ENCODE measurements at places on chromosomes 11 and 22.

- DNase-seq = no peak
These were observed 4.6 kb upstream of the TMEM123 start for GRCh38 chr11:102457056-102457677.

DNA sequence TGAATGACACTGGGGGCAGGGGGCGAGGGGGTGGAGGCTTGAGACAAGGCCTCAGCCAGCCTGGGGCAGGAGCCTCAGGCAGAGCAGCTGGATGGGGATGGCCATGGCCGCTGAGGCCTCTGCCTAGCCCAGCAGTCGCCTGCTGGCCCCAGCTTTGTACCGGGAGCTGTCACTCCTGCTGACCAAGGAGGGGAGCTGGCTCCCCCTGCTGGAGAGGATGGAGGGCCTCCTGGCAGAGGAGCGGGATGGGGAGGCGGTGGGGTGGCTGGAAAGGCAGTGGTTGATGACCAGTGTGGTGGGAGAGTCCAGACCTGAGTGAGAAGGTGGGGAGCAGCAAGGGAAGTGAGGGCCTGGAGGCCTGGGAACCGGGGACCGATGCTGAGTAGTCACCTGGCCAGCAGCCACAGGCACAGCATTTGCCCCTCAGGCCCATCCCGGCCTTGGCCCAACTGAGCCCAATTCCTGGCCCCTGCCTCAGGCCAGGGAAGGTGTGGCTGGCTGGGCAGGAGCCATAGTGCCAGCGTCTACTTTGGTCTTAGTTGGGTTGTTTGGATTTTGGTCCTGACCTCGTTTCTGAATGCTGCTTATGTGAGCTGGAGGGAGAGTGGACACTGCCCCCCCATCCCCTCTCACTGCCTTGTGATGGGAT, 6.0 kb upstream of the SUSD2 start:
- DNase-seq = peak; percentile 36

DNA sequence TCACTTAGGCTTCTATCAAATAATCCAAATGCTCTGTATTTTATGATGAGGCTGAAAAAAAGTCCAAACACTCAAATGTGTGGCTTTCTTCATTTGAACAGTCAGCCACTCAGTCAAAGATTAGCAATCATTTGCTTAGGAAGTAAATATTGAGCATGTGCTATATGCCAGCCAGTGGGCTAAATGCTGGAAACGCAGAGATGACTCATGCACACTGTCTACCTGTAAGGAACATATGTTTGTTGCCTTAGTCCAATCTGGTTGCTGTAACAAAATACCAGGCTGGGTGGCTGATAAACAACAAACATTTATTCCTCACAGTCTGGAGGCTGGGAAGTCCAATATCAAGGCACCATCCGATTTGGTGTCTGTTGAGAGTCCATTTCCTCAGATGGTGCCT, 617.3 kb downstream of the NTM start:
- DNase-seq = no peak

GRCh38 chr22:40196628-40197360, 19.1 kb downstream of the TNRC6B start:
- DNase-seq = no peak

DNA sequence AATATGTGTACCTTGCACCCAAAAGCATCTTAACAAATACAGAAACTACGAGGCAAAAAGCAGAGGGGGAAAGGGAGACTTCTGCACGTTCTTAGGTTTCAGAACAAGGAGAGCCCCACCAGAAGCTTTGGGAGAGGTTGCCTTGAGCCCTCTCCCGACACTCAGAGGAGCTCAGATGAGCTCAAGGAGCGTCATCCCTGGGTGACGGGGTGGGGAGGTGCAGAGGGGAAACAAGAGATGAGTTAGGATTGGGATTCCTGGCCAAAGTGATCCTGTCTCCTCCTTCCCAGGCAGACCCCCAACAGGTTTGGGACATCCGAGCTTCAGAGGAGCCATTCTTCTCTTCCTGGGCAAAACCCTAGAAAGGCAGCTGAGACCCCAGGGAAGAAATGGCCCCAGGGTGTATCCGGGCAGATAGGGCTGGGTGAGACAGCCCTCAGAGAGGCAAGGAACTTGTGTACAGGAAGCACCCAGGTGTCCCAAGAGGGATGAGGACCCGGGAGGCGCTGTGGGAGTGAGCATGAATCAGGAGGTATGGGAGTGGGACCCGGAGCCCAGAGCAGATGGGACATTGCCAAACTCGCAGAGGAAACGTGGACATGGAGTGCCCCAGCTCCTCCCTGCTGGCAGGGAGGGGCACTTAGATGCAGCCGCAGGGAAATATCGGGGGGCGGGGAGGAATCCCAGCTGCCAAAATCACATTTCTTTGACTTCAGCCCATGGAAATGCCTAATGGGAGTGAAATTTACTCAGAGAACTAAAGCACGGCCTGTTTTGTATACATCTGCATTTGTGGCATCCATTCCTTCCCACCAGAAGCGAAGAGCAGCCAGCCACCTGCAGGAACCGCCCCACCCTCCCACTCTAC, 12.4 kb downstream of the C1QTNF6 start:
- no peak for DNase-seq

- DNase-seq = peak; percentile 26
These were observed 12.4 kb downstream of the SEC14L3 start for GRCh38 chr22:30459181-30460052.

DNA sequence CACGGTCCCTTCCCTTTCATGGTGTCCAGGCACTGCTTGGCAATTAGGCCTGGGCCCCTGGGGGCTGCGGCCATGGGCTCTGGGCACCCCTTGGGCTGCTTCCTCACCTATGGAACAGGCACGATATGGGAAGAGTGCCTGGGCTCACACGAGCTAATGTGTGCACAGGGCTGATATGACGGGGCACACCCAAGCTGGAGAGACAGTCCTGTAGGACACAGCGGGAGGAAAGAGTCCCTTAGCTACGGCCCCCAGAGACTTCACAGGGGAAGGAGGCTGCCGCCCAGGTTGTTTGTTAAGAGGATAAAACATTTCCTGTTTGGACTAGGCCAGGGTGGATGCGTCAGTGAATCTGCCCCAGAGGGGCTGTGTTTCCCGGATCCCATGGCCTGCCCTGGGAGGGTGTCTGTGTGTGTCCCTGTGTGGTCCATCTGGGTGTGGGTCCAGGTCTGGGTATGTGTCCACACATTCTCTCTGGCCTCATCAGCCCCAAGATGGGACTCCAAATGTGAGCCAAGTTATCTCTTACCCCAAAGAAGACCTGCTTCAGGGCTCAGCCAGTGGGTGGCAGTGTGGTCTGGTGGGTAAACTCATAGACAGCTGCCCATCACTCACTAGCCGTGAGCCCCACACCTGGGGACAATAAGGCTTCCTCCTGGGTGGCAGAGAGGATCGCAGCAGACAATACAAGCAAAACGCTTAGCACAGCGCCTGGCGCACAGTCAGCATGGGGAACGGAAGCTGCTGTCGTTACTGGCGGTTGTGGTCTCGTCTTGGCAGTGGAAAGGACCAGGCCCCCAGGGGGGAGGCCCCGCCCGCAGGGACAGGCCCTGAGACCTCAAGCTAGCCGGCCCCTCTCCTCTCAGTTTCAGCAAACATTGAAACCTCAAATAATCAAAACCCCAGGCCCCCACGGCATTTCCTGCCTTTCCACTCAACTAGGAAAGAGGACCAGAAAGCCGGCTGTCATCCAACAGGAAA, 3.2 kb upstream of the EMID1 start:
- peak; percentile 92 for DNase-seq

GRCh38 chr11:11884774-11885481, 43.2 kb downstream of the USP47 start:
- no peak for DNase-seq

GRCh38 chr11:116073854-116074837, 569.9 kb upstream of the CADM1 start:
- no peak for DNase-seq

DNA sequence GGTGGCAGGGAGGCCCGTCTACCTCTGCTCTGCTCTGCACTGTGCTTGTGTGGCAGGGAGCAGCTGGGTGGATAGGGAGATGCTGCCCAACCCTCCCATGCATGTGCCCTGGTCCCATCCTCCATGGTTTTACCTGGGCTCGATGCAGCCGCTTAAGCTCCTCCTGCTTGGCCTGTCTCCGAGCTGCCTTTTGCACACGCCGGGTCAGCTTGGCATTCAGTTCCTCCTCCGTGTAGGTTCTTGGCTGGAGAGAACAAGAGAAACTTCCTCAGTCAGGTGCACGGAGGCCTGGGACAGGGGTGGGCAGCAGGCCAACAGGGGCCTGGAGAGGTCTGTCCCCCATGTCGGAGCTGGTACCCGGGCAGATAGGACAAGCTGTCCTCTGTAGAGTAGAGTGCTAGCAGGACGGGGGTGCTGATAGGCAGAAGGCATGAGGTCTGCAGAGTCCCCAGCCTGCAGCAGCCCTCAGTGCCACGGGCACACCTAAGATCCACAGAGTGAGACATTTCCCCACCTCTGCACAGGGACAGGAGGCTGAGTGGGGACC, 36.4 kb upstream of the BID start:
- DNase-seq = no peak

DNA sequence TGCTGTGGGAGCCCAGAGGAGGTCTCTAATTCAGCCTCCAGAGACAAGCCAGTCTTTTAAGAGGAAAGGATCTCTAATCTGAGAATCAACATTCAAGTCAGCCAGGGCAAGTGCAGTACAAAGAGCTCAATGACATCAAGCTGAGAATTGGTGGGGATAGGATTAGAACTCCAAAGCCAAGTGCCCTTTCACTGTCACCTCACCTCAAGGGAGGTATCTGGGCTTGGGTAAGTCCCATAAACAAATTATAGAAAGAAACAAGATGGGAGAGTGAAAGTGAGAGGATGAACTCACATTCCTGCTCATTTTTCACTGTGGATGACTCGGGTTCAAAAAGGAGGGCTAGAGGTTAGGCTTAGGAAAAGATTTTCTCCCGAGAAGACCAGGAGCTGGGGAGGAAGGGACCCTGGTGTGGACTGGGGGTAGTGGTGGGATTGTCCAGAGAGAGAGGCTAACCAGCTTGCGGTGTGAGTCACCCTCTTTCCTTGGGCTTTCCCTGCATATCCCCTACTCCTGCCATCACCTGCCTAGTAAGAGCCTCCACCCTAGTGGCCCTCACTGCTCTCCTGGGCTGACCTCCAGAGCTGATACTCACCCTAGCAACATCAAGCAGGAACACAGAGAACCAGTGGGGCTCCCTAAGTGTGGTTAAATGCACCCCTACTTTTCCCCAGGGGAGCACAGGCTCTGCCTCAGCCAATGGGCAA, 70.4 kb downstream of the RRM1 start:
- no peak for DNase-seq

GRCh38 chr11:73248526-73249185, 23.5 kb upstream of the P2RY6 start:
- DNase-seq = no peak
